ENCODE measurements at places on chromosomes 6 and 20. TPM values are rescaled to one million over a fixed set of nuclear protein-coding genes. Genes with fewer than 3 reads are reported as not detected.

The RIPPLY2 gene
- total RNA-seq = not detected

The SPINT3 gene
- total RNA-seq = not detected

The CD24 gene
- not detected for total RNA-seq

The ZBTB12 gene
- 0.57 TPM for total RNA-seq

The TMEM14A gene
- 10.4 TPM for total RNA-seq

Measured in activated naive CD4-positive, alpha-beta T cell treated with anti-CD3 and anti-CD28 coated beads for 36 hours (primary cell).